ENCODE measurements at places on chromosomes 5 and 9. TPM values are rescaled to one million over a fixed set of nuclear protein-coding genes. Genes with fewer than 3 reads are reported as not detected.

GRCh38 chr5:55471468-55471867 lies 63.3 kb downstream of the PLPP1 start:
- no peak overlapping the region for H3K4me3 ChIP-seq
- DNase-seq, result no peak
- no peak overlapping the region for H3K27ac ChIP-seq
- H3K36me3 ChIP-seq, result no peaks in the 10 kb centered on the region
- no peaks in the 10 kb centered on the region for H3K4me1 ChIP-seq

- no peak for DNase-seq
- no peaks in the 10 kb centered on the region for H3K27me3 ChIP-seq
- no peak overlapping the region for H3K4me3 ChIP-seq
- no peak overlapping the region for H3K27ac ChIP-seq
- H3K36me3 ChIP-seq, result no peaks in the 10 kb centered on the region
- H3K4me1 ChIP-seq, result no peaks in the 10 kb centered on the region
Observed at GRCh38 chr9:111149018-111149759, 110.9 kb upstream of the LPAR1 start.

GRCh38 chr5:130189961-130190360 lies 285.7 kb downstream of the CHSY3 start:
- H3K27me3 ChIP-seq, result no peaks in the 10 kb centered on the region
- no peaks in the 10 kb centered on the region for H3K36me3 ChIP-seq
- DNase-seq, result no peak
- H3K27ac ChIP-seq, result no peak overlapping the region

GRCh38 chr5:7519564-7519963 lies 123.6 kb downstream of the ADCY2 start:
- H3K27ac ChIP-seq, result no peak overlapping the region
- no peaks in the 10 kb centered on the region for H3K27me3 ChIP-seq
- no peaks in the 10 kb centered on the region for H3K36me3 ChIP-seq
- H3K4me3 ChIP-seq, result no peak overlapping the region
- no peak for DNase-seq
- H3K4me1 ChIP-seq, result no peaks in the 10 kb centered on the region

DNA sequence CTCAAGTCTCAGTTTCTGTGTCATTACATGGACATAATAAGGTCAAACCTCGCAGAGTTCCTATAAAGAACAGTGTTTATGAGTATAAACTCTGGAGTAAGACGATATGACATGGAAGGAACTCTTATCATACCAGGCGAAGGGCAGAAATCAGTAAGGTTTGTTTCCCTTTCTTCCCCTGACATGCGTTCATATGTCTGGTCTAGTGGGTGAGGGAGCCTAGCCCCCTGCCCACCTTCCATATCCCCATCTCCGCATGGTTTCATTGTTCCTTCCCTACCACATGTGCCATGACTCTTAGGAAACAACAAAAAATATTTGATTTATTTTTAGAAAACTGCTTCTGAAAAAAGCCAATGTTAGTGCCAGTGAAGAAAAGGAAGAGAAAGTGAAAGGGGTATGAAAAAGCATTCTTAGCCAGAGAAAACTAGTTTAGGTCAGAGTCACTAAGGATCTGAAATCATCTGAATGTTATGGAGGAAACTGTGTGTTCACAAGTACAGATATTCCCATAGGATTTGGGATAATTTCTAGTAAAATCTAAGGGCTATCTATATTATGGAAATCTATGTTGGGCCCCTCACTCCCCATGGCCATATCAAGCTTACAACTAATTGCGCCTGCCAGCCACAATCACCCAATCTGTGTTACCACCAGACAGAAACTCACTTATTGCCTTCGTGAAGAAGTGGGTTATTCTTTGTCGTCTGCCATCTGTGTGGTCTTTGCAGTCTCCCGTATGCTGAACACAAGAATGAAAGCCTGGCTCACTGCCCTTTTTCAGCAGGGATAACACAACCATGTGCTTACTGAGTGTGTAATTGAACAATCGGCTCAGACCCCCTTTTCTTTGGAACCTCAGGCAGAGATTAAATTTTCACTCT lies 19.9 kb upstream of the HMHB1 start:
- H3K27me3 ChIP-seq, result no peaks in the 10 kb centered on the region
- DNase-seq, result no peak
- H3K27ac ChIP-seq, result no peak overlapping the region
- H3K4me3 ChIP-seq, result no peak overlapping the region

DNA sequence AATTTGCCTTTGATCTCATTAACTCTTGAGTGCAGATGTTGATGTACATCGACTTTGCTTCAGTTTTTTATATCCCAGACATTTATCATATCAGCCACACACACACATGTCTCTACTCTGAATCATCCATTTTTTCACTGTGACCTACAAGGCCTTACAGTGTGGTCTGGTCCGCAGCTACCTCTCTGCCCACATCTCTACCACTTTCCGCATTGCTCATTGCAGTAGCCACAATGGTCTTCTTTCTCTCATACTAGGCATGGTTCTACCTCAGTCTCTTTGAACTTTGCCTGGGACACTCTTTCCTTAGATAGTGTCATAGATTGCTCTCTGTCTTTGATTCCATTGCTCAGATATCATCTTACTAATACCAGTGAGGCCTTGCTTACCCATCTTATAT lies 87.9 kb upstream of the FSD1L start:
- no peaks in the 10 kb centered on the region for H3K4me1 ChIP-seq
- no peak overlapping the region for H3K4me3 ChIP-seq
- H3K27ac ChIP-seq, result no peak overlapping the region
- no peak for DNase-seq
- peaks cover 52% of the 10 kb centered on the region for H3K36me3 ChIP-seq

GRCh38 chr5:61123145-61123544 lies 39.1 kb downstream of the SMIM15 start:
- no peaks in the 10 kb centered on the region for H3K4me1 ChIP-seq
- H3K27me3 ChIP-seq, result no peaks in the 10 kb centered on the region
- no peak for DNase-seq
- H3K4me3 ChIP-seq, result no peak overlapping the region
- no peaks in the 10 kb centered on the region for H3K36me3 ChIP-seq
- H3K27ac ChIP-seq, result no peak overlapping the region

GRCh38 chr5:55421074-55421529 lies 113.3 kb downstream of the MTREX start:
- no peaks in the 10 kb centered on the region for H3K36me3 ChIP-seq
- DNase-seq, result no peak
- H3K4me1 ChIP-seq, result no peaks in the 10 kb centered on the region
- H3K4me3 ChIP-seq, result no peak overlapping the region
- H3K27me3 ChIP-seq, result no peaks in the 10 kb centered on the region

Gene GFPT2
- 0.93 TPM for total RNA-seq

GRCh38 chr5:138541511-138542179 lies 1.4 kb downstream of the ETF1 start:
- peak overlapping the region; percentile 99 for H3K27ac ChIP-seq
- H3K4me3 ChIP-seq, result peak overlapping the region; percentile 97
- no peak for DNase-seq
- no peaks in the 10 kb centered on the region for H3K4me1 ChIP-seq
- no peaks in the 10 kb centered on the region for H3K27me3 ChIP-seq
- H3K36me3 ChIP-seq, result no peaks in the 10 kb centered on the region

Gene FOXD4L6
- not detected for total RNA-seq

DNA sequence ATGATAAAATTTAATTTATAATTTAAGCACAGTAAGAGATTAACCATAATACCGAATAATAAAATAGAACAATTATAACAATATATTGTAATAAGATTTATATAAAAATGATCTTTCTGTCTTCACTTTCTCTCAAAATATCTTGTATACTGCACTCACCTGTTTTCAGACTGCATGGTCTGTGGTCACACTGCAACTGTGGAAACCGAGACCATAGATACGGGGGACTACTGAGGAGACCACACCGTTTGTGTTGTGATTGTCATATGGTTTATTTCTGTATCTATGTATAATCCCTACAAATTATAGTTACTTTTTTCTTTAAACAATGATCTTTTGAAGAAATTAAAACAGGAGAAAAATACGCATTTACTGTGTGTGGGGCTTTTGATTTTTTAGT lies 78.8 kb upstream of the TNFAIP8 start:
- no peaks in the 10 kb centered on the region for H3K4me1 ChIP-seq
- H3K27ac ChIP-seq, result no peak overlapping the region
- no peak for DNase-seq
- H3K27me3 ChIP-seq, result no peaks in the 10 kb centered on the region
- no peaks in the 10 kb centered on the region for H3K36me3 ChIP-seq

DNA sequence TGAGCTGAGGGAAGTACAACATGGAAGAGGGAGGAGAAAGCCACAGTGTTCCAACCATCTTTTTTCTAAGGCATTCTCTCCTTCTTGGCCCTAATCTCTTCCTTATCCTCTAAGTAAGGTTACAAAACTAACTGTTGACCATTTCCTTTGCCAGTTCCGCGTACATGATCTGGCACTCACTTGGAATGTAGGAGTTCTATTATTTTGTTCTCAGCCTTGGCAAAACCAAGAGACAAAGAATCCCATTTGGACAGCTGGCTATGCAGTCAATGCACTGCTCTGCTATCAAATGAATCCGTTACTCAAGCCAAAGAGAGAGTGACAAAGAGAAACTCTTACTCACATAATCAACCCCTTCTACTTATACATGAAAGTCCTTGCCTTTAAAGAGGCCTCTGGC lies 410.3 kb downstream of the DTWD2 start:
- H3K36me3 ChIP-seq, result no peaks in the 10 kb centered on the region
- no peak overlapping the region for H3K4me3 ChIP-seq
- no peaks in the 10 kb centered on the region for H3K27me3 ChIP-seq
- no peak for DNase-seq
- H3K27ac ChIP-seq, result no peak overlapping the region

Gene TAS2R1
- not detected for total RNA-seq

DNA sequence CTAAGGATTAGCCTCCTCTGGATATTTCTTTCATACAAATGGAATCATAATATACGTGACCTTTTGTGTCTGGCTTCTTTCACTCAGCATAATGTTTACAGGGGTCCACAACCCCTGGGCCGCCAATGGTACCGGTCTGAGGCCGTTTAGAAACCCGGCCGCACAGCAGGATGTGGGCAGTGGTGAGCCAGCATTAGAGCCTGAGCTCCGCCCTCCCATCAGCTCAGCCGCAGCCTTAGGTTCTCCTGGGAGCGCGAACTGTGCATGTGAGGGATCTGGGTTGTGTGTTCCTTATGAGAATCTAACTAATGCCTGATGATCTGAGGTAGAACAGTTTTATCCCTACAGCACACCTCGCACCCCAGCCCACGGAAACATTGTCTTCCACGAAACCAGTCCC lies 229.7 kb downstream of the ICE1 start:
- no peaks in the 10 kb centered on the region for H3K36me3 ChIP-seq
- H3K27me3 ChIP-seq, result no peaks in the 10 kb centered on the region
- no peaks in the 10 kb centered on the region for H3K4me1 ChIP-seq
- no peak overlapping the region for H3K4me3 ChIP-seq
- DNase-seq, result no peak
- no peak overlapping the region for H3K27ac ChIP-seq

GRCh38 chr9:134299883-134300282 lies 26.4 kb upstream of the RXRA start:
- no peak overlapping the region for H3K27ac ChIP-seq
- H3K4me3 ChIP-seq, result no peak overlapping the region
- no peaks in the 10 kb centered on the region for H3K27me3 ChIP-seq
- H3K4me1 ChIP-seq, result no peaks in the 10 kb centered on the region
- DNase-seq, result peak; percentile 40

- peaks cover 4% of the 10 kb centered on the region for H3K4me1 ChIP-seq
- no peak for DNase-seq
- H3K36me3 ChIP-seq, result no peaks in the 10 kb centered on the region
- H3K27ac ChIP-seq, result no peak overlapping the region
- no peak overlapping the region for H3K4me3 ChIP-seq
- H3K27me3 ChIP-seq, result no peaks in the 10 kb centered on the region
Observed at GRCh38 chr5:39426051-39426745, 1.4 kb upstream of the DAB2 start.

GRCh38 chr9:83012168-83012921 lies 50.6 kb downstream of the RASEF start:
- peaks cover 11% of the 10 kb centered on the region for H3K4me1 ChIP-seq
- H3K27ac ChIP-seq, result no peak overlapping the region
- H3K27me3 ChIP-seq, result no peaks in the 10 kb centered on the region
- no peaks in the 10 kb centered on the region for H3K36me3 ChIP-seq
- H3K4me3 ChIP-seq, result no peak overlapping the region
- no peak for DNase-seq

Gene TRAF1
- 2.5 TPM for total RNA-seq
